ENCODE measurements at places on chromosomes 7 and 10.

DNA sequence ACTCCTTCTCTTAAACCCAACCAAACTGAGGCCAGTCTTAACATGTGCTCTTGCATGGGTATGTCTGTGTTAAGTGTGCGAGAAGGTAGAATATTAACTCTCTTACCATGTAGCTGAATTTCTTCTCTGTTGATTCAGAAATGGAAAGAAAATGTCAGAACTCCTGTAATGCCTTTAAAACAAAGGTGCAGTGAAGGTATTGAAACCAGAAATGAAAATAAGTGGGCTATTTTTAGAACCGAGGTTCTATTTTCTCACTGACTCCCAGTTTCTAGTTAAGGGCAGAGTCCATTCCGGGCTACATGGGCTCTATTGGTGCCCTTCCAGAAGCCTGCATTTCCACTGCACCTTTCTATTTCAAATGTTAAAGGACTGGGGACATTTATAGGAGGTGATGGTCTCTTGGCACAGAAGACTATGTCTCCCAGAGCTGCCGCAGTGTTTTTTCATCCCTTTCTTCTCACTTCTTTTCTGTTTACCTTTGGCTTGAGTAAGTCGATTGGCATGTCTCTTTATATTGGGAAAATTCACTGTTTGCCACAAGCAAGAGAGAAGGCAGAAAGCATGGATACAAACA lies 174.9 kb downstream of the LRMDA start:
- DNase-seq: no peak

DNA sequence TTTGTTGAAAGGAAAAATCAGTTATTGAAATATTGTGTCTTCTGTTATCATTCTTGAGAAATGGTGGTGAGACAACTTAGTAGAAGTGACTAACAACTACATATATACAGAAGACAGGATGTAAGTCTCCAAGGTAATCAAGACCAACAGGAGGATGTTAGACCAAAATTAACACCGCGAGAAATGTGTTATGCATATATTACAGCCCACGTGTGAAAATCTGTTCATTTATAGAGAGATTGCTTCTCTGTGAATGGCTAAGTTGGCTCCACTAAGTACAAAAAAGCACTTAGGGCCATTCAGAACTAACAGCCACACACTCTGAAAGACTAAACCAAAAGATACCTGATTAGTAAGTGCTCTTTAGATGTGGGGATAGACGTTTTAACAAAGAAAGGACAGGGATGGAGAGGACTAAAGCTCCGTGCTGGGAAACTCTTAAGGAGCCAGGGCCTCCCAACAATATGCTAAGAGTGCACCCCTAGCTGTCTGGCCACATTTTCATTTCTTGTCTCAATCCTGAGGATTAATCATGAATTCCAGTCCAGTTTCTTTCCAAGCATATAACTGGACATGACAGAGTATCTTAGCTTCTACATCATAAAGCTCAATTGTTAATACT lies 26.5 kb downstream of the HDAC9 start:
- no peak for DNase-seq

GRCh38 chr10:60410970-60411369 lies 21.3 kb upstream of the ANK3 start:
- no peak for DNase-seq

GRCh38 chr7:102875700-102876295 lies 37.0 kb upstream of the LRRC17 start:
- no peak for DNase-seq

- no peak for DNase-seq
Measured at GRCh38 chr7:28862595-28863272, 95.4 kb downstream of the TRIL start.

- DNase-seq: no peak
Measured at GRCh38 chr10:60906411-60906810, 37.6 kb downstream of the RHOBTB1 start.

GRCh38 chr7:131721660-131722059 lies 165.2 kb upstream of the PODXL start:
- DNase-seq: no peak

DNA sequence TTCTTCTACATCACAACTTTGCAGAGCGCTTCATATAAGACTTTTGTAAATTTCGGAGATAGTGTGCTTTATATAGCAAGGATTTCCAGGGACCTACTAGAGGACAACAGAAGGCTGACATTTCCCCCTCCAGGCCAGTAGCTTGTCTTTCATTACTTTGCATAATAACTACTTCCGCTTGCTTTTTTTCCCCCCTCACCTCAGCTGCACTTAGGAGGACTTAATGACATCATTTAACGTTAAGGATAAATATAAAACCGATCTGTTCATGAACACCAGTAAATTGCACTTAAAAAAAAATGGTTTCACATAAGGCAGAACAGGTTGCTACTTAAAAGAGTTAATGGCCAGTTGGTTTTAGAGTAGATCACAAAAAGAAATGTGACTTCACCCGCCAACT lies 172.3 kb downstream of the AUTS2 start:
- no peak for DNase-seq

DNA sequence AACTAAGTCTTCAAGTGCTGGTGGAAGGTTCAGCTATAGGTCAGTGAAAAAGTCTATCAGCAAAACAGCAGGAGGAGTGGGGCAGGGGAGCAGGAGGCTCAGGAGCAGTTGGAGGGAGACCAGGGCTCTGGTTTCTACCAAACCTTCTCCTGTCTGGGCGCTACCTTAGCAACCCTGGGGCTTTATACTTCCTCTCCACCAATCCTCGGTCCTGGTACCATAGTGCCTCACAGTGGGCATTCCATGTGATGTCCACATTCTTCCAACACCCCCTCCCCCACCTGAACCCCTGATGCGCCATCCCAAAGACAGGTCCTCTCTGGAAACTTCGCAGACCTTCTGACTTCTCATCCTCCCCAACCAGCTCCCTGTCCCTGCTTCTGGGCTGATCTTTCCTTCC lies 25.3 kb upstream of the ACSM6 start:
- DNase-seq: no peak

- no peak for DNase-seq
Measured at GRCh38 chr10:17232276-17232960, 4.4 kb downstream of the VIM start.

GRCh38 chr7:131950758-131951157 lies 394.3 kb upstream of the PODXL start:
- no peak for DNase-seq

DNA sequence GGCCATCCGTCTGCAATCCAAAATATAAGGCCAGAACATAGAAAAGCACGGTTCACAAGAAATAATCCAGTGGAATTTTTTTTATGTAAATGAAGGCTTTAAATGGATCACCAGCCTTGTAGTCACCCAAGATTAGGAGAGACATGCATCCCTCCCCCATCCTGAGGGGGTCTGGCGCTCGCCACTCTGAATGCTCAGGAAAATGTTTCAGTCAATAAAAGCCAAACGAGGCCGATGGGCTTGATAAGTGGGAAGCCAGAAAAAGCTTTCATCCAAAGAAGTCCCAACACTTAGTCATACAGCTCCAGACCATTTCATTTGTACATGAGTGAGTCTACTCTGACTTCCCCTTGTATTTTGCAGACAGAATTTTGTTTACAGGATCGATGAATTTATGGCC lies 631.8 kb downstream of the GRID1 start:
- DNase-seq: no peak

GRCh38 chr10:62395892-62396291 lies 21.7 kb downstream of the ZNF365 start:
- no peak for DNase-seq

DNA sequence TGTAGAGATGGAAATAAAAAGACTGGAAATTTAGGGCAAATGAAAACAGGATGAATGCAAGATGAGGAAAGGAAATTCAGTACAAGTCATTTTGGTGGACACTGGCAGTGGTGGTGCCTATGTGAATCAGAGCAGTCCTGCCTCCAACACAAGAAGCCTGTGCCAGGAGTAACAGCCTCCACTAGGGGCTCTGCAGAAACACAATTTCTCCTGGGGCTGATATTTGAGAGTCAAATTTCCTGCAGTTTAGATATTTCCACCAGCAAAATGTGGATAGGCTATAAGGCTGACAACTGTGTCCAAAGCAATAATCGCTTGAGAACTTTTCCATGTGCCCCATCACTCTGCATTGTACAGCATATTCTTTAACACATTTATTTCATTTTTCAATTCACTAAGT lies 4.7 kb upstream of the PLXDC2 start:
- DNase-seq: no peak

DNA sequence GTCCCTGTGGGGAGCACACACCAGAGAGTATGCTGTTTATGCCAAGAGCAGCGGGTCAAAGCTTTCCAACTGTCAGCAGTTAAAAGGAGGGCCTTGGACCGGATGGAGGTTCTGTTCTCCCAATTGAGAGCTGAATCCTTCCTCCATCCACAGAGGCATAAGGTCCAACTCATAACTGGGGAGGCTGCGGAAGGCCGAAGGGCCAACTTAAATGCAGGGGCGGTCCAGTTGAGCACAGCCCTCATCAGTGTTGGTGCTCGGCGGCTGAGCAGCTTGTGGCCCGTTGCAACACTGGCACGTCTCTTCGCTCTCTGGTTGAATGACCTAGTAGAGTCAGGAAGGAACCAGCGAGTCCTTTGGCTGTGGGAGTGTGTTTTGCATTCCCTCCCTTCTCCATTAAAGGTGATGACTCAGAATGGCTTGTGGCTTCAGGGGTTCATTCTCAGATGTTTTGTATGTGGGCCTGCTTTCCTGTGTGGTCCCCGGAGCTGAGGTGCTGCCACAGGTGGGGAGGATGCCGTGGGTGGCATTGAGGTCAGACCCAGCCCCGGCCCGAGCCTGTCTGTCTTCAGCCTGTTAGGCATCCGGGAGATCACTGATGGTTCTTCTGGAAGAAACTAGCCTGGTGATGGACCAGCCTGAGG lies 44.8 kb upstream of the DMBT1 start:
- DNase-seq: peak; percentile 46

DNA sequence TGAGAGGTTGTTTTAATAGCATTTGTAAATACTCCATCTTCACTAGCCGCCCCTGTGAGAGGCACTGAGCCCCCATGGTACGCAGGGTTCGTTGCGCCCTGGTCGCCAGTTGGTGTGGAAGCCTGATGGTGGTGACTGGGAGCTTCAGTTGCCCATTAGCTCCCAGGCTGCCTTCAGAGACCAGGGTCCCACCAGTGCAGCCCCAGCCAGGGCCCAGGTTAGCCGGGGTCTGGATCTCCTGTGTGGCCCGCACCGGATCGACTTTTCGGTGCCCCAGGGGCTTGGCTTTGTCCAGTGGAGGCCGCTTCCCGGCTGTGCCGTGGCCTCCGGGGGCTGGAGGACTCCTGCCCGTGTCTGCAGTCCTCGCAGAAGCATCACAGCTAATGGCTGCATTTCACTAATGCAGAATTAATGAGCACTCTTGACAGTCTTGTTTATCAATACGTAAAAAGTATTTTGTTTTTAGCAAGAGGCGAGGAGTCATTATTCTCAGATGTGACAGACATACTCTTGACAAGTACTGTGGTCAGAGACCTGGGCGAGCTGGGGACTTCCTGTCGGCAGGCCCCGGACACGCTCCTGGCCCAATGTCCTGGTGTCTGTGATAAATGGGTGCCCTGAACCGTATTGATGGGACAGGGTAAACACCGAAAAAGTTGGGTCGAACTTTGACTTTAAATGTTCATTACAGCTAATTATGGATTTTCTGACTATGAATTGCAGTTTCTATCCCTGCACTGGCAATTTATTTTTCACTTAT lies 99.8 kb downstream of the NKX6-2 start:
- DNase-seq: no peak

DNA sequence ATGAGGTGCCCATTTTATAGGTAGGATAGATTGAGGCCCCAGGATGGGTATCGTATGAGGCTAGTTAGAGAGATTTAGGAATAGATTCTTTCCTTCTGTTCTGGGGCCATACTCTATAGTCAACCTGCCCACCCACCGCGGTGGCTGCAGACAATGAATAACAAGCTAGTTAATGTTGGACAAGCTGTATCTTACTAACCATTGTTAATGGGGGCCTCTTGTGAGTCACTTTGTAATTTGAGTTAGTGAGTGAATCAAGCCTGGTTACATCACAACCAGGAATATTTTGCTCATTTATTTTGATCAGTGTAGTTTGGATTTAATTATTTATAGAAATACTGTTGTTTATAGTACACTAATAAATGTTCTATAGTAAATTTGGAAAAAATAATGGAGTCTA lies 7.3 kb downstream of the SORCS3 start:
- DNase-seq: no peak

GRCh38 chr7:128006550-128007302 lies 24.5 kb downstream of the LRRC4 start:
- no peak for DNase-seq

DNA sequence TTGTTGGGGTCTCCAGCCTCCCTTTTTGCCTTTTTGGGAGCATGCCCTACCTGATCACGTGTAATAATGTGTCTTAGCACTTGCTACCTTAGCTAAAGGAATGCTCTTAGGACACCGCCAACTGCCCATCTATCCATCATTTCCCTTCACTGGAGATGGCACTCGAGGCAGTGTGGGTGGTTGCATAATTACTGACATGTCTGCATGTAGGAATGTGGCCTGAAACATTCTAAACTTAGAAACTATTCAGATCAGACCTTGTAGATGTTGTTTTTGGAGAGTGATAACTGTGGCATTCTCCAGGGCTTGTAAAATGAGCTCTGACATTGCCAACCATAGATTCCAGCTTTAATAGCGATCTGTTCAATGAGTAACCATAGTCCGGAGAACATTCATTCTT lies 365.8 kb downstream of the BBS9 start:
- DNase-seq: no peak

DNA sequence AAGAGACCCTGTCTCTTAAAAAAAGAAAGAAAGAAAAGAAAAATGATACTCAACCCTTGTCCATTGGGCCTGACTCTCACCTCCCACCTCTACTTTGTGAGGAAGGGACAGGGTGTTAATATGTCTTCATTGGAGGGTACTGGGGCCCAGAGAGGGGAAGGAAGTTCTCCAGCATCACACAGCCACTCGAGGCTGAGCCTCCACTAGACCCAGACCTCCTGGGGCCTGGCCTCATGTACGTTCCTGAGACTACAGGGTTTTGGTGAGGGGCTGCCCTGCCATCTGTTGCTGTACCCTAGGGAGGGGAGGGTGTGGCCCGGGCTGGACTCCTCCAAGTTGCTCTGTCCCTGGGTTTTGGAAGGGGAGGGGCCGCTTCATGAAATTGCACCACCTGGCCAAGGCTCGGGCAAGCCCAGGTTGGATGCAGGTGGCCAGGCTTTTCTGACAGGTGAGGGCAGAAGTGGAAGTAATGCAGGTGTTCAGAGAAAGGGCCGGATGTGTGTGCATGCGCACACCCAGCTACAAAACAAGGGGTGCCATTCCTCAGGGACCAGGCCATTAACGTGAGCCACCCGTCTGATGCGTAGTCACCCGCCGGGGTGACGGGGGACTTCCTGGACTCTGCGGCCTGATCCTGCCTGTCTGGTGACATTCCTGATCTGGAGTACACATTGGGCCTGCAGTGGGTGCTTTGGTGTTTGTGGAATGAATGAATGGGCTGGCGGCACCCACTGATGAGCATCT lies 21.7 kb downstream of the GTF2IRD1 start:
- DNase-seq: no peak

GRCh38 chr7:85186521-85187241 lies at the start of gene SEMA3D:
SEMA3D (minus strand) TSS chr7:85187056; CDS start chr7:85121891, 65,165 bp downstream.
- DNase-seq: no peak

DNA sequence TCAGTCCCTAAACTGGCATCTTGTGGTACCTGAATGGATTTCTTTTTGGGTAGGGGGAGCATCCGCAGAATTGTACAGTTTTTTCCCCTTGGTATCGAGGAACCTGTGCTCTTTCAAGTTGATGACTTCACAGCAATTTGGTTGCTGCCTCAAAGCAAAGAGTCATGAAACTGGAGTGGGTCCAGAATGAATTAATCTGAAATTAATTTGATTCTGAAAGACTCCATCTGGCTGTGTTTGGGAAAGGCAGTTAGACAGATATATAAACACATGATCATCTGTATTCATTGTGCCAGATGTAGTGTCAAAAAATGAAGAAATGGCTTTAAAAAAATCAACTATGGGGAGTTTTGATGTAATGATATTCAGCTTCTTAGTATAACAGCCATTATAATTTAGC lies 136.1 kb downstream of the CELF2 start:
- DNase-seq: no peak

All from CD4-positive, alpha-beta T cell (primary cell).